ENCODE measurements at places on chromosomes 2 and 18.

- peak; percentile 23 for DNase-seq
Observed at GRCh38 chr2:208040199-208041171, 15.2 kb upstream of the PLEKHM3 start.

DNA sequence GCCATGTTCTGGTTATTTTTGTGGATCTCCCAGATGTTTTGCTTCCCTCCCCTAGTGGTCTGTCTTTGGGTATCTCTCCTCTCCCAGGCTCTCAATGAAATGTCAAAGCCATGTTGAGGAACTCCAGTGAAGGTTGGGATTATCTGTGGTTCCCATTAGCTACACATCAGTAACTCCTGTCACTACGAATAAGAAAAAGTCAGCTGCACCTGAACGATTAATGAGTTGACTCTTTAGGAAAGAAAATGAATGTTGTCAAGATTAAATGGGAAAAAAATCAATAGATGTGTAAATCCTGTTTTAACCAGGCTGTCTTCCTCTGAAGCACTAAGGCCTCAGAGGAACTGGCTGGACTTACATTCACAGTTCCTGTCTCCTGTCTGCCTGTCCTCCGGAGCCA is 94.0 kb upstream of the DAPL1 start:
- no peak for DNase-seq

DNA sequence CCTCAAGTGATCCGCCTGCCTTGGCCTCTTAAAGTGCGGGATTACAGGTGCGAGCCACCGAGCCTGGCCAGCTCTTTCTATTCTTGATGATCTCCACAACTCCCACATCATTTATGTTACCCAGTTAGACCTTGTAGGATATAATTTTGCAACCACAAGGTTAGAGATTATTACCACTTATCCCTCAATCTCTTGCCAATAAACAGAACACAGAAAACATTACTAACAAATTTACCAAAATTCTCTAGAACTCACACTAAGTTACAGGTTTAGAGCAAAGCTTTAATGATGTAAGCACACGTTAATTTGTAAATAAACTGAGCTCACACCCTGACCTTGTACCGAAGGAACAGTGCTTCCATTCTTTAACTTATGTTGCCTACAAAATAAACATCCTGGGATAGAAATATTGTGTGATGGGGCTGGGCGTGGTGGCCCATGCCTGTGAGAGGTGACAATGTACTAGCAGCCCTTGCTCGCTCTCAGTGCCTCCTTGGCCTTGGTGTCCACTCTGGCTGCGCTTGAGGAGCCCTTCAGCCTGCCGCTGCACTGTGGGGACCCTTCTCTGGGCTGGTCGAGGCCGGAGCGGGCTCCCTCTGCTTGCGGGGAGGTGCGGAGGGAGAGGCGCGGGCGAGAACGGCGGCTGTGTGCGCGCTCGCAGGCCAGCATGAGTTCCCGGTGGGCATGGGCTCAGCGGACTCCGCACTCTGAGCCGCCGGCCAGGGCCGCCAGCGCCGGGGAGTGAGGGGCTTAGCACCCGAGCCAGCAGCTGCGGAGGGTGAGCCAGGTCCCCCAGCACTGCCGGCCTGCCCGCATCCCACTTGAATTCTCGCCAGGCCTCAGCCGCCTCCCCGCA is 42.1 kb upstream of the ITSN2 start:
- no peak for DNase-seq

DNA sequence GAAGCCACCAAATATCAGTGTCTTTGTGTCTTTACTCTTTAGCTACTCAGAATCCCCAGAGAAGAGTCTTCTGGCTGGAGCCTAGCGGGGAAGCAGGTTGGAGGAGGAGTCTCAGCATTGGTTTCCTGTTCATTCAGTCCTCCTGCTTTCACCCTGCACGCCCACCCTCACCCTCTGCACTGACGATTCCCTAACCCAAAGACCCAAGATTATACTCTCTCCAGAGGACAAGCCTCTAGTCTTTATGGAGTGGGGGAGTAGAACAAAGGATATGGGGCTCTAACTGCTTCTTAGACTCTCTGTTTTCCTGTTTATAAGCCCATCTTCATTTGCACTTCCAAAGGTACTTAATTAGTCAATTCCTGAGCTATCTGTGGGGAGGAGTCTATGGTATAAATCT is 338.8 kb downstream of the AGPS start:
- DNase-seq: no peak

DNA sequence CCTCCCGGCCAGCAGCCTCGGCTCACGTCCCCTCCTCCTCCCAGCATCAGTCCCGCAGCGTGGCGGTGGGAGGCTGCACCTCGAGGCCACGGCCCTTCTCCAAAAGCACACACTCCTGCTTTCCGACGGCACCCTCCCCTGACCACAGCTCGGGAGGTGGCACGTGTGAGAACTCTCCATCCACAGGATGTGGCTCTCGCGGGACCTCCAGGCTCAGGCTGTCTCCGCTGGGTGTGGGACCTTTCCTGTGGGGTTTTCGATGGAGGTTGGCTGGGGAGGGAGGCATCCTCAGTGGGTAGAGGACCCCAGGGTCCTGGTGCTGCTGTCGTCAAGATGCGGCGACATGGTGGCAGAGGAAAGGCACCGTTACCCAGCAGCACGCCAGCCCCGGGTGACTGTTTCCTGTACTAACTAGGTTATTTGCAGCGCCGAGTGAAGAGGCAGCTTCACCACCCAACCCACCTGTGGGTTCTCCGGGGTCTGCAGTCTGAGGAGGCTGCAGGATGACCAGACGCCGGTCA is 42.8 kb upstream of the KCNG2 start:
- DNase-seq: no peak

GRCh38 chr18:74937291-74937690 is 271.6 kb downstream of the PTGR3 start:
- DNase-seq: no peak

- DNase-seq: no peak
Observed at GRCh38 chr2:26018184-26019055, 15.5 kb upstream of the RAB10 start.

GRCh38 chr18:73758446-73758845 is 389.2 kb downstream of the FBXO15 start:
- DNase-seq: no peak

DNA sequence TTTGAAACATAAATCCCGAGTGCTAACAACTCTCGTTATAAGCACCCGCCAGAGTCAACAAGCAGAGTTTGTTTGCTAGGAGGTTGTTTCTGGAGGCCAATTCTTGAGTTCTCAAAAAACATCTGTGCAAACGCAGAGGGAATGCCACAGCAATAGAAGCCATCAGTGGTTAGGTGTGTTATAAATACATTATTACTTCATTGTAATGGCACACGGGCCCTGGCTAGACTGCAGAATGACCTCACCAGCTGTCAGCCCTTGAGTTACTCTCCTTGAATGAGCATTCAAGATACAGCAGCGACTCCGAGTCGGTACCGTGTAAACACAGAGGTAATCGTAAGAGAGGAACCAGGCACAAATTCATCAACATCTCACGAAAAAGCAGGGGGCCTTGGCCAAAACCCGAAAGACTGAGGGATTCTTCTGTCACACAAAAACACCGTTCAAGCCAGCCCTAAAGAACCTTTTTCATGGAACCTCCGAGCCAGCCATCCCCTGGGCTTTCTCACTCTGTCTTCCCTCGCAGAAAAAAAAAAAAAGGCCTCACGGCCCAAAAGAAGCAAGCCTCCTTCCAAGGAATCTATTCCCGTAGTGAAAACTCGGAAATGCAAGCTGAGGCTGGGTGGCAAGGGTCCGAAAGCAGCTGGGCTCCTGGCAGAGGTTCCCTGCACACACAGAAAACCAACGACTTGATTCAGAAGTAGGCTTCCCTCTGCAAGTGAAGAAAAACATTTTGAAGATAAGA is 133.7 kb upstream of the MEIS1 start:
- no peak for DNase-seq

- no peak for DNase-seq
Observed at GRCh38 chr2:154198866-154199265, 327.1 kb downstream of the GALNT13 start.

DNA sequence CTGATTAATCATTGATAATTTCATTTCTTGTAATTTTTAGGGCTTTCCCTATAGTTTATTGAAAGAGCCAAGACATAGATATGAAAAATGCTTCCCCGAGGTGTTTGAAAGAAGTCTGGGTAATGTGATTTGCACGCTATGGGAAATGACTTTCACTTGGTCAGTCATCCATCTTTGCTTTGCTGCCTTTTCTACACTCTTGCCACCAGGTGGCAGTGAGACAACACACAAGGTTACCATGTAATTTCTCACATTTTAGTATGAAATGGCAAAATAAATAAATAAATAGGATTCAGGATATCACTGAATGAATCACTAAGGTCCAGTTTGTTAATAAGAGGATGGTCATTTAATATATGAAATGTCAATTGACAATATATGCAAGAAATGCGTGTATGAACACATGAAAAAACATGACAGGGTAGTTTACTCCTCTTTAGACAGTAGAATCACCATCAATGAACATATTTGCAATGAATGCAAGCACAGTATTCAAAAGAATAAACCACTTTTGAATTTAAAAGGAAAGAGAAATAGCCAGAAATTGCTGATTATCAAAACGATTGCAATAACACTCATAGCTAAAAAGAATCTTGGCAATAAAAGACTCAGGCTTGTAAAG is 52.2 kb upstream of the KCNH7 start:
- no peak for DNase-seq

GRCh38 chr2:74177696-74178095 is 983 bp downstream of the MOB1A start:
- no peak for DNase-seq

- no peak for DNase-seq
Observed at GRCh38 chr2:232368311-232368731, 10.2 kb upstream of the ALPP start.

GRCh38 chr2:174078275-174078674 is 113.1 kb upstream of the SP3 start:
- no peak for DNase-seq

DNA sequence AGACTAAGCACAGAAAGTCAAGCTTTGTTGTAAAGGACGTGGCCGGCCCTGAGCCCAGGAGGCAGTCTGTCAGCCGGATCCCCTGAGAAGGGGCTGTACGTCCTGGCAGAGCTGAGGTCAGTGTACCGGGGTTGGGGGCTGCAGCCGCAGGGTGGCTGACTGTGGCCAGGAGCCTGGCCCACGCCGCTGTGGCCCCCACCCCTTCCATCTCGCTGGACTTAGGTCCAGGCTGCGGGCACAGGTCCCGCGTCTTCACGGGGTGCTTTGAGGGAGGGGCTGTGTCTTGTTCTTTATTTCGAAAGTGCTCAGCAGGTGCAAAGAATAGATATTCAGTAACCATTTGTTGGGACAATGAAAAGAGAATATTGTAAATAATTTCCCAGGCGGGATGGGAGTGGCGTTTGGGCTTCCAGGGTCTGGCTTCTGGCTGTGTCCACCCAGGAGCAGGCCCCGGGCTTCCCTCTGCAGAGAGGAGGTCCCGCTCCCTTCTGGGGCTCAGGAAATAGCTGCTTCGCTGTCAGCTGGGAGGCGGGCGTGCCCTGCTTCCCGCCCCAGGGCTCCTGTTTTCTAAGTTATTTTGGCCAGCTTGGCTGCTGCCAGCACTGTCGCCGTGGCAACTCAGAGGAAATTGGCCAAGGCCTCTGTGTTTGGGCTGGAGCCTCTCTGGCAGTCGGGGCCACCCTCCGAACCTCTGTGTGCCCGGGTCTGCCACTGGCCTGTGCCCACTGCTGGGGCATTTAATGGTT is 7.4 kb downstream of the NFATC1 start:
- DNase-seq: no peak

DNA sequence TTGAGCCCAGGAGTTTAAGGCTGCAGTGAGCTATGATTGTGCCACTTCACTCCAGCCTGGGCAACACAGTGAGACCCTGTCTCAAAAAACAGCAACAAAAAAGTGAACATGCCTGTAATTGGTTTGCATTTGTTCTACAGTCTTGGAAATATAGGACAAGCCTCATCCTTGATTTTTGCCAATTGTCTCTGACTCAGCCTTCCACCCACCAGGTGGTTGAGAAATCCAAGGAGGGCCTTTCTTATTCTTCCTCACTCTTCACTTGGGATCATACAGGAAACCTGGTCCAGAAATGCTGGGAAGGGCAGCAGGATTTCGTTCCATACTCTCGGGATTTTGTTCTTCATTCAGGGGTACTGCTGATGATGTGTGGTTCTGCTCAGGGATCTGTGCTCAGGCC is 94.6 kb downstream of the CDC42EP3 start:
- no peak for DNase-seq

GRCh38 chr2:24837996-24838513 is 44.8 kb downstream of the CENPO start:
- DNase-seq: no peak

DNA sequence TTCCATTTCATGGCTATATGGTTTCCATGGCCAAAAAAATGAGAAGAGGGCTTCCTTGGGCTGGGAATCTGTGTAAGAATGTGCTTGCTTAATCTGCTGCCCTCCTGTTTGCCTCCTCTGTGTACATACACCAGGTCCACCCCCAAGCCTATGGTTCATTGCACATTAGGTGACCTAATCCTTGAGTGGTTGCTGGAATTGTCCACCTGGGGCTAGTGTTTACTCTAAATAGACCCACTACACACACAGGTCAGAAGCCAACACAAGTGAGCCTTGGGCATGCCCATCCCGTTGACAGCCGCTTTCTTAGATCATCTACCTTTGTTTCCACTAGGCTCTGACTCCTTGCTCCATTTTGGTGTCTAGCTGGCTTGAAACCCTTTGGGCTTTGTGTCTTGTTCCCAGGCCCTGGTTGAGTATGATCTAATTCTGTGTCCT is 59.2 kb upstream of the ATL2 start:
- no peak for DNase-seq

GRCh38 chr2:237449193-237449881 is 35.4 kb upstream of the COL6A3 start:
- DNase-seq: no peak

GRCh38 chr2:226725126-226725860 is 74.3 kb downstream of the IRS1 start:
- no peak for DNase-seq

- DNase-seq: no peak
Observed at GRCh38 chr2:198697218-198697617, 760.5 kb downstream of the SATB2 start.

DNA sequence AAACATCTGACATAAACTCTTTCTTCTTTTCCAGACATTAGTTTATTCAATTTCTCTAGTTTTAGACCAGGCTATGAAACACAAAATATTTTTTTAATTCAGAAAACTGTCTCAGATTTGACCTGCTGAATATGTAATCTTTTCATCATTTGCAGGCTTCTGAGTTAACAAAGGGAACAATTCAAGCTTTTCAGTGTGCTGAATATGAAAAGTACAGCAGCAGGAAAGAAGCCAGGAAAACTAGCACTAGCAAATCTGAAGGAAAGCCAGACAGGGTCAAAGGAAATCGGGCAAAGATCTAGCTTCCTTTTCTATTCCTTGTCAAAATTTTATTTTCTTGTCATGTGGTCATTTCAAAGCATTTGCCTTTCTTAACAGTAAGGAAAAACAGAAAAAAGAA is 35.3 kb downstream of the ACVR1C start:
- DNase-seq: no peak

- DNase-seq: no peak
Observed at GRCh38 chr2:64945973-64946768, 43.0 kb upstream of the SLC1A4 start.
